ENCODE measurements at places on chromosomes 4 and X.

GRCh38 chr4:18914182-18914581 is 892.6 kb upstream of the LCORL start:
- no peak for DNase-seq

DNA sequence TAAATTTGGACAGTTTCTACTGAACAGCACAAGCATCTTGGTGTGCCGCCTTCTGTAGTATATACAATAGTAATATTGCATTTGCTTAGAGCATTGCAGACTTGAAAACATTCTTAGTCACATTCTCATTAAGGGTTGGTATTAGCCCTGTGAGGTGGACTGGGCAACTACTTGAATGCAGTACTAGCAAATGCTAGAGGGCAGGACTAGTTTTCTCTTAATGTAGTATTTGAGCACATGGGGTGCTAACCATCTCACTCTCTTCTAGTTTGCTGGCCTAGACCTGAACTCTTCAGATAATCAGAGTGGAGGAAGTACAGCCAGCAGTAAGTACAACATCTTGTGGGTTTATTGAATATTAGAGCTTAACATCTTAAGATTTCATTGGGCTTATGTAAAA is 3.2 kb downstream of the DDX3X start:
- no peak for DNase-seq

- no peak for DNase-seq
Measured at GRCh38 chr4:4332529-4332928, 42.5 kb downstream of the ZBTB49 start.

DNA sequence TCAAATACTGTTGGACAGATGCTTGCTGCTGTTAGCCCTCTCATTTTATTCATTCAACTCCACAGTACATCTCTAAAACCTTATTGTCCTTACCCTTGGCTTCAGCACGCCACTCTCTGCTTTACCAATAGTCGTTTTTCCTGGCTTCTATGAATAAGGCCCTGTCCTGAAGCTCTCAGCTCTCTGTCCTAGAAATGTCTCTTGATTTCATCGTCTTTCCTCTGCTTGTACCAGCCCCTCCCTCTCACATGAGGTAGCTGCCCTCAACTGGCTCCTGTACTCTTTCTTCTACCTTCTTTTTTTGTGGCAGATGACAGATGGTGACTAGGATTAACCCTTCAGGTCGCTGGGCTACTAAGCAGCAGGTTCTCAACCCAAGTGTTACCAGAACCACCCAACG is 11.4 kb downstream of the ADGRA3 start:
- no peak for DNase-seq

DNA sequence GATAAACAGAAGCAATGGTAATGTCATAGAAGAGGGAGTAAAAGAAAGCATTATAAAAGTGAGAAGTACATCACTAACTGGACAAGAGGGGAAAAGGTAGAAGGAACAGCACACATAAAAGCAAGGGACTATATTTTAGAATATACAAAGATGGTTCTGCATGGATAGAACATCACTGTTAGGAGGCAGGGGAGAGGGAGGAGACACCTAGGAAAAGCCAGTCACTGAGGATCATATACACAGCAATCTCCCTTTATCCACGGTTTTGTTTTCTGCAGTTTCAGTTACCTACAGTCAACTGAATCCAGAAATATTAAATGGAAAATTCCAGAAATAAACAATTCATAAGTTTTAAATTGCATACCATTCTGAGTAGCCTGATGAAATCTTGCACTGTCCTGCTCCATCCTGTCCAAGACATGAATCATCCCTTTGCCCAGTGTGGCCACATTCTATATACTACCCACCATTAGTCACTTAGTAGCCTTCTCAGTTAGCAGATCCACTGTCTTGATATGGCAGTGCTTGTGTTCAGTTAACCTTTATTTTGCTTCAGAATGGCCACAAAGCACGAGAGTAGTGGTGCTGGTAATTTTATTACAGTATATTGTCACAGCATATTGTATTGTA is 74.2 kb downstream of the PPA2 start:
- DNase-seq = no peak

DNA sequence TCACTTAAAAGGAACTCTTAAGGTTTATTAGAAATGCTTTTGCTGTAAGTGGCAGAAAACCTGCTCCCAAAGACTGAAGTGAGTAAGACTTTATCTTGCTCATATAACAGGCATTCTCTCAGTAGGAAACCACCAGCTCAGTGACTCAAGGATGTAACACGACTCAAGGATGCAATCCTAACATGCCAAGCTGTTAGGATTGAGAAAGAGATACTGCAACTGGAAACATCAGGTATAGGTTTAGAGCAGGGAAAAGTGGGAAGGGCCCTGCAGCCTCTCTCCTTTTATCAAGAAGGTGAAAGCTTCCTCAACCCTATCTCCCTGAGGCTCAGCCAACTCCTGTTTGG is 11.9 kb upstream of the SLC9A7 start:
- DNase-seq = no peak

GRCh38 chrX:148535639-148536038 is 35.2 kb downstream of the AFF2 start:
- DNase-seq = no peak

GRCh38 chr4:22488106-22488505 is 27.8 kb downstream of the ADGRA3 start:
- no peak for DNase-seq

All from stimulated activated CD8-positive, alpha-beta memory T cell treated with anti-CD3 and anti-CD28 coated beads, Interleukin-4, amount 100 ng/mL, for 24 hours (primary cell).